Effector CD4-positive, alpha-beta T cell (primary cell): ENCODE measurements at places on chromosomes 1 and 21.

GRCh38 chr1:185311589-185312225, 5.3 kb downstream of the IVNS1ABP start:
- no peak for DNase-seq

DNA sequence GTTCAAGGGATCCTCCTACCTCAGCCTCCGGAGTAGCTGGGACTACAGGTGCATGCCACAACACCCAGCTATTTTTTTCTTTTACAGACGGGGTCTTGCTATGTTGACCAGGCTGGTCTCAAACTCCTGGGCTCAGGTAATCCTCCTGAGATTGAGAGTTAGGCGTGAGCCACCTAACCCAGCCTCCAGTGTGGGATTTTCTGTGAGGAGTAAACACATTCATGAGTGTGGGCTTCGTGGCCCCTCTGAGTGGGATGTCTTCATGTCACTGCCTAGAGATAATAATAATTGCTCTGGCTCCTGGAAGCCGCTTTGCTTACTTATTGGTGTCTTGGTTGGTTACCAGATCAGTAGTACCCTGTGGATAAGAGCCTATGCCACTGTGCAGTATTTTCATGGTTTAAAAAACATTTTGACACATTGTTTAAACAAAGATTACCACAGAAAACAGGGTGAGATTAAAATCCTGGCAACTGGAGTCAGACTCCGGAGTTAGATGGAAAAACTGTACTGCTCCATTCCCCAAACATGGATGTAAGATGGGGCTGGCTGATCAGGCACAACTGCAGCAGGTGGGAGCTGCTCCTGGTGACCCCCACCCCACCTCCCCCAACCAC, 159.1 kb upstream of the RAB4A start:
- DNase-seq = no peak

GRCh38 chr1:150695561-150695960, 1.4 kb downstream of the GOLPH3L start:
- DNase-seq = no peak

DNA sequence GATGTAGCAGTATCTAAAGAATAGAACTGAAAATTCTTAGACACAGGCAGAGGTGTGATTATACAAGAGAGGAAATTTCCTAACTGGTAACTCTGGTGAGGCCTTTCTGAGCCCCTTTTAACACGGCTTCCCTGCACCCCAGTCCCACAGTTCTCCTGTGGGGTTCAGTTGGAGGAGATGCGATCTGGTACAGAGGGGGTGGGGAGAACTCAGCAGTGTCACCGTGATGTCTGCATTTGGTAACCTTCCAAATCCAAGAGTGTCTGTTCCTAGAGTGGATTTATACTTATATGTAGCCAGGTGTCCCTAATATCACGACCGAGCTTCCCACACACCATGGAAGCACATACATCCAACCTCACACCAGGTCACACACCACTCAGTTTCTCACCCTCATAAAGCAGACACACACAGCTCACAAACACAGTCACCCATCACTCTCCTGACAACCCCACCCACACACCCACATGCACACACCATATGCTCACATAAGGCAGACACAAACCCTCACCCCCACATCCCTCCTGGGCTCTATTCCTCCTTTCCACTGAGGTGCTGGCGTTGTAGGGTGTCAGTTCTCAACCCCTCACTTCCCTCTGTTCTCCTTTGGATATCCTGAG, 48.5 kb downstream of the RHBG start:
- no peak for DNase-seq
